GM12892 (cell line): ENCODE measurements at places on chromosomes 3 and 15.

- DNase-seq = no peak
Observed at GRCh38 chr15:94703596-94703995, 472.2 kb downstream of the MCTP2 start.

DNA sequence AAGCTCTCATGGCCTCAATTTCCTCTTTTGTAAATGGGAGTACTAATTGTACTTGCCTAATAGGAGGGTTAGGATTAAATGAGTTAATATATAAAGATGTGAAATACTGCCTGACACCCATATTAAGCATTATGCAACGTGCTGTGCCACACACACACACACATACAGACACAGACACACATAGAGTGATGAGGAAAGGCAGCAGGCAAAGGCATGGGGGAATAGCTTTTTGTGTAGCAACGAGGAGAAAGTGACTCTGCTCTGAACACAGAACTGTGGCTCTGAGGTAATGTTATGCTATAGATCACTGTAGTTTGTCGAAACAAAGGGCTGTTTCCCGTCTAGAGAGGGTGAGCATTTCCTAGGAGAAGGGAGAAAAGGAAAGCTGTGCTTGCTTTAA, 233.3 kb upstream of the SLCO3A1 start:
- DNase-seq = no peak

DNA sequence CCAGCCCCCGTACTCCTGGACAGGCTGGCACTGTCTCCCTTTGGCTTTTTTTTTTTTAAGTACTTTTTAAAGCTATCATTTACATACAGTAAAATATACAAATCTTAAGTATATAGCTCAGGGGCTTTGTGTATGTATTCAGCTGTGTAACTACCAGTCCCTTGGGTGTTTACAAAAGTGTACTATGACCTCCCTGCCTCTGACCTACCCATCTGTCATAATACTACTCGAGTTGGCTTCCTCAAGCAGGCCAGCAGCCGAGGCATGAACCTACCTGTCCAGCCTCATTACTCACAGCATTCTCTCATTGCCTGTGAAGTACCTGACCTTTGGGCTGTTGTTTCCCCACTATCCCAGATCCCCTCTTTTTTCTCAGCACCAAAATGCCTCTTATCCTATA, 33.2 kb downstream of the ABHD2 start:
- DNase-seq = no peak

DNA sequence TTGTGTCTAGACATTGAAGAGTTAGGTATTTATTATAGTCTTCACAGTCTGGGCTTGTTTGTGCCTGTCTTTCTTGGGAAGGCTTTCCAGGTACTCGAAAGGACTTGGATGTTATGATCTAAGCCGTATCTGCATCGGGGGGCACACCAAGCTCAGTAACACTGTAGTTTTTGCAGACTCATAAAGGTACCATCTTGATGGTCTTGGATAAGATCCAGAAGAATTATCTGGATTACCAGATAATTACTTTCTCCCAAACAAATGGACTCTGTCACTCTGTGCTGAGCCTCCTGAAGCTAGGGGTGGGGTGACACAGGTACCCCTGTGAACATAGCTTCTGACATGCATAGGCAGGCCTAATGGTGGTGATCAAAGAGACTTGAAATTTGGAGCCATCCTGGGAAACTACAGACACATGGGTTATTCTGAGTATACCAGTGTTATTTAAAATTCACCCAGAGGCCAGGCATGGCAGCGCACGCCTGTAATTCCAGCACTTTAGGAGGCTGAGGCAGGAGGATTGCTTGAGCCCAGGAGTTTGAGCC, 238.6 kb upstream of the TPM1 start:
- DNase-seq = no peak

GRCh38 chr3:76016111-76016510, 230.8 kb upstream of the ZNF717 start:
- DNase-seq = no peak

DNA sequence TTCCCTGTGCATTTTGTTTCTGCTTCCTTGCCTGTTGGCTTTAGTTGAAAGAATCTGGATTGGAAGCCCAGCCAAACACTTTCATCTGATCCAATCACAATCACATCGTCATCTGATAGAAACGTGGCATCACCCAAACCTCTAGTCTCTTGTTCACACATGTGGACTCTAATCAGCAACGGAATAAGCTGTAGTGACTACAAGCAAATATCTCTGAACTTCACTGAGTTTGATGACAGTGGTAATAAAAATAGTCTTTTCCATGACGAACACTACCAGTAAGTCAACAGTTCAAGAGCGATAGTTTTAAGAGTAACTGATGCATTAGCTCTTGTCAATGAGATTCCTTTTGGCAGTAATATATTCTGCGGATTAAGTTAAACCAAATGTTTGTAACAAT, 22.8 kb upstream of the MECOM start:
- DNase-seq = no peak

GRCh38 chr3:101377209-101377608, 56.8 kb upstream of the IMPG2 start:
- no peak for DNase-seq

- DNase-seq = no peak
Observed at GRCh38 chr3:29937185-29937584, 656.3 kb downstream of the RBMS3 start.

DNA sequence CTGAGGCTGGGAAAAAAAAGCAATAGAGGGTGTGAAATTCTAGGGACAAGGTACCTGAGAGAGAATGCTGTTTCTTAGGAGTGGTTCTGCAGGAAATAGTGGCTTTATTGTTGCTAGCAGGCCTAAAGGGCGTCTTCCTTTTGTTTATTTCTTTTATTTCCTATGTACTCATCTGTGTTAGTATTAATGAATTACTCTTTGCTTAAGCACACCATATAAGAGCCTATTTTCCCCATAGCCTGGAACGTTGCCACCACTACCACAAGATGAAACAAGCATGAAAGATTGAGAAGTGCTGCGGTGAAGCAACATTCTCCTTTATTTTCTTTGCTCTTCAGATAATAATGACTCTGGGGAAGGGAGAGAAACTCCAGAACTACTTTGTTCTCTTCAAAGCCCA, 21.3 kb upstream of the GOLIM4 start:
- no peak for DNase-seq

DNA sequence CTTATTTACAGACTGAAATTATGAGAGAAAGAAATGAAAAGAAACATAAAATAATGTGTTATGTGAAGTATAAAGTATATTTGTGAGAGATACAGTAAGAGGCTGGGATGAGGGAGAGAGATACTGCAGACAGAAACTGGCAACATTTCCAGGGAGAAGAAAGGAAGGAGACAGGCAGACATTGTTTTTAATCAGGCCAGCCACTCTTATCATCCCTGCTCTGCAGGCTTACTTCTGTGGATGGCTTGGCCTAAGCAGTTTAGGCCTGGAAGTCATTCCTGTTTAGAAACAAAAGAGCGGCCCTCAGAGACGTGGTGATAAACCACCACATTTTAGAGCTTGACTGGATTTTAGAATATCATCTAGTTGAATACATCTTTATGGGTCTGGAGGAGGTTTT, 12.4 kb downstream of the PCCB start:
- DNase-seq = no peak

- DNase-seq = no peak
Observed at GRCh38 chr3:150653110-150653561, 50.0 kb downstream of the SELENOT start.

- DNase-seq = no peak
Observed at GRCh38 chr3:8464668-8465067, 37.0 kb upstream of the LMCD1 start.

DNA sequence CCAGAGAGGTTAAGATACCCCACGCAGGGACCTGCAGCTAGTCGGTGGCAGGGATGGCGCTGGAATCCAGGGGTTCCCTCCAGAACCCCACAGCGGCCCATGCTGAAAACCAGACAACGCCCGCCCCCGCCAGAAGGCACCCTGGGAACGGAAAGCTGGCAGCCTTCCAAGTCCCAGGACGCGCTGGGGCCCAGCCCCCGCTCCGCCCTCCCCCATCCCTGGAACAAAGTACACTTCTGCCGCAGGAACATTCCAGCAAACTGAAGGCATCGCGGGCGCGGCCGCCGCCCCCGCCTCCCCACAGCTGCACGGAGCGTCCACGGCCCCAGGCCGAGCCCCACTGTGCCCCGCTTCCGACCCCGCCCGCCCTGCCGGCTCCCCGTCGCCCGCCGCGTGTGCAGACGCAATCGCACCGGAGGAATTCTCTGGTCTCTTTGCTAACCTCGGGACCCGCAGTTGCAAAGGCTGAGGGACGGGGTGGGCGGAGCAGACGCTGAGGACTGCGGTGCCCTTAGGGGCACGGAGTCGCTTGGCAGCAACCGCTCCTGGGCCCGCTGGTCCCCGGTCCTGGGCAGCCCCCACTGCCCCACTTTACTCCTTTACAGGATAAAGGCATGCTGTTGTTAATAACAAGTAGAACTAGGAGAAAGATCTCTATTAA, 44.8 kb upstream of the RNU6-1 start:
- DNase-seq = peak; percentile 38

GRCh38 chr3:155138677-155139076, 58.6 kb downstream of the MME start:
- no peak for DNase-seq

DNA sequence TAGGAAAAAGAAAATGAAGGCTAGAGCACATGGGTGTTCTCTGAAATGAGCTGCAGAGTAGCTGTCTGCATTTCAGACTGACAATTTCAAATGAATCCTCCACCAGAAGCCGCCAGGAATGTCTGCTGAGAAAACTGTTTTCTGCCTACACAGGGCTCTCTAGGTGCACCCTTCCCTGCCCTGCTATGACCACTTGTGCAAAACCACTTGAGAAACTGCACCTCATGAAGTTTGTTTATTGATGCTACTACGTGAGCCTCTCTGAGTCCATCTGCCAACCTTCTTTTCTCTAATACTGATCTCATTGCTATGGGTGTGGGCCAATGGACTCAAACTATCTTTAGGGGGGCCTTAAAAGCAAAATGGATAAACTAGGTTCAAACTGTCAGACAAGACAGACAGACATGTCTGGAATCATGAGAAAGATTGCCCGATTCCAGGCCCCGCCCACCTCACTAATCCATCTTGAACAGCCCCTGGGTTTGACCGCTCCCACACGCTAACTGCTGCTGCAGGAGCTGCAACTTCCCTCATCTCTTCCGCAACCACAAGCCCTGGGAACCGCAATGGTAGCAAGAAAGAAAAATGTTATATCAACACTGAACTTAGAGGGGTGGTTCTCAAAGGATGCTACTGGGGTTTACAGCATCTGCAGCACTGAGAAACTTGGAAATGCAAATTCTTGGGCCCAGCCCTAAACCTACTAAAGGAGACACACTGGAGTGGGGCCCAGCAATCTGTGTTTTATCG, 9.0 kb upstream of the CD47 start:
- DNase-seq = no peak

GRCh38 chr3:48014358-48014757, 1.9 kb downstream of the MAP4 start:
- DNase-seq = no peak

DNA sequence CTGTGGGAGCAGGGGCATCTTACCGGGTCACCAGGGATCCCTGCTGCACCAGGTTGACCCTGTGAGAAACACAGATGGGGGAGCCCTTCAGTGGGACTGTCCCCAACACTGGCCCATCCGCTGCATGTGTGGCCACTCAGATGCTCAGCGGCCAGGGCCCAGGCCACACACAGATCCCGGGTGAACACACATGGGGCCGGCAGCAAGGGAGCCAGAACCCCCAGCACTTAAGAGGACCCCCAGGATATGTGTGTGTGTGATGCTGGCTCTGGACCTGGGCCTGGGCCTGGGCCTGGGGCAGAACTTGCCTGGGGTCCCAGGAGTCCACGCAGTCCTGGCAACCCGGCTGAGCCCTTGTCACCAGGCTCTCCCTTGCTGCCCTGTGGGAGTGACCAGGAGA, 4.9 kb upstream of the UCN2 start:
- no peak for DNase-seq

GRCh38 chr3:147836330-147836729, 427.2 kb downstream of the ZIC1 start:
- DNase-seq = no peak

DNA sequence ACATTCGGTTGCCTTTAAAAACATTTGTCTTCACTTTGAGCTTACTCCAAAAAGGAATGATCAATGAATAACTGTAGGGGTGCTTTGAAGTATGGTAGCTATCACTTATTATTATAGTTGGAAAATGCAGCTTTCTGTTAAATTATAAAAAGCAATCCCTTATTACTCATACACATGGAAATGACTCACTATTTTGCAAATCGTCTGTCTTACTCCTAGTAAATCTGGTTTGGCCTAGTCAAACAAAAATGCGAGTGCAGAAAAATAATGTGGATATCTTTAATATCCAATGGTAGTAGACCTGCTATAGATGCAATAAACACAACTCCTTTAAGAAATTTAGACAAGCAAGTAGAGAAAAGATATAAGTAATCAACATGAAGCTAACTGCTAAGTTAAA, 112.5 kb downstream of the ZIC1 start:
- DNase-seq = no peak

DNA sequence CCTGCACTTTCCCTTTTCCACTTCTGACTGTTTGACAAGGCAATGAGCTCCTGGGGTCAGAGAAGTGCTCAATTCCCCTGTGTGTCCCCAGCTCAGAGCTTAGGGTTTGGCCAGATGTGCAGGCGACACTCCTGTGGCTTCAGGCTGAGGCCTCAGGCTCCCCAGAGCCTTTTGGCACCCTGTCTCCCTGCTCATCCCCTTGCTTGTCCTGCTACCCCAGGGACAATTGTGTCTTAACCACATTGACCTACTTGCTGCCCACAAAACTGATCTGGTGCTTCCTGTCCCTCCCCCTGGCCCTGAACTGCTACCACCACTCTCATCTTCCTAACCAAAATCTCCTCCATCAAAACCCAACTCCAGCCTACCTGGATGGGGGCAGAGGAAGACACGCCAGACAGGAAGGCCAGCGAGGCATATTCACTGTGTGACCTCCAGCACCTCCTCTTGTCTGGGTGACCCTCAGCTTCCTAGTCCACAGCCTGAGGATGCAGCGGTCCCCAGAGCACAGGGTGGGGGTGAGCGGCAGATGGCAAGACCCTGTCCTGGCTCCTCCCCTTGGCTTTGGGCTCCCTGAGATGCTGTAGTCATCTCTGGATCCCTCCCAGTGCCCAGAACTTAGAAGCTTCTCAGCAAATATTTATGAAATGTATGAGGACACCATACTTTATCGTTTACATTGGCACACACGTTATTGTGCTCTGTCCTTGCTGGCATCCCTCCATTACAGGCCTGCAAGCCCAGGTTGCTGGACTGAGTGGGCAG, 98.9 kb upstream of the SLC6A6 start:
- DNase-seq = no peak

GRCh38 chr3:48662753-48663488, at the start of gene CELSR3:
Gene CELSR3, minus strand, starts transcription at chr3:48662886. Its CDS starts 252 bp downstream, at chr3:48662634.
- peak; percentile 59 for DNase-seq

- no peak for DNase-seq
Observed at GRCh38 chr3:106566277-106566676, 697.5 kb upstream of the CBLB start.

GRCh38 chr3:114756506-114757279, 390.4 kb downstream of the ZBTB20 start:
- no peak for DNase-seq

DNA sequence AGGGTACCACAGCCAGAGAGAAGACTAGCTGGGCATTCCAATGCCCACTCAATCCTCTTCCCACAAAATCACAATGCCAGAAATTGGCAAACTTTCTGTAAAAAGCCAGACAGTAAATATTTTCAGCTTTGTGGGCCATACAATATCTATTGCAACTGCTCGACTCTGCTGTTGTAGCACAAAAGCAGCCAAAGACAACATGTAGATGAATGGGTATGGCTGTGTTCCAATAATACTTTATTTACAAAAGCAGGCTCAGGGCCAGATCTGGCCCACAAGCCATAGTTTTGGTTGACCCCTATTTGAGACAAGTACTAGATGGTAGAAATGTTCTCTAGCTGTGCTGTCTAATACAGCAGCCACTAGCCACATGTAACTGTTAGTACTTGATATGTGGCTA, 330.9 kb downstream of the ERC2 start:
- no peak for DNase-seq
